ENCODE measurements at places on chromosomes 2 and 18.

DNA sequence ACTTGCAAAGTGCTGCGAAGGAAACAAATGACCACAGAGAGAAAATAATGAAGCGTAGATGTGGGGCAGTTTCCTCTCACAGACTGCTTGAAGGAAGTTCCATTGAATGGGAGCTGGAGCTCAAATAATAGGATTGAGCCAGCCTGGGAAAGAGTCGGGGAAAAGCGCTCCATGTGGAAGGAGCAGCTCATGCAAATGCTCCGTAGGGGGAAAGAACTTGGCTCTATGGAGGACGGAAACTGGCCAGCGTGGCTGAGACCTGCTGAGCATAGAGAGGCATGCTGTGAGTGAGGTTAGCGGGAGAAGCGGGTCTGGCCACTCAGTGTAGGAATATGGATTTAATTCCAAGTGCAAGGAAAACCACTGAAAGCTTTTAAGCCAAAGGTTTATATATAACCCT is 28.6 kb upstream of the VIT start:
- no peak for DNase-seq

DNA sequence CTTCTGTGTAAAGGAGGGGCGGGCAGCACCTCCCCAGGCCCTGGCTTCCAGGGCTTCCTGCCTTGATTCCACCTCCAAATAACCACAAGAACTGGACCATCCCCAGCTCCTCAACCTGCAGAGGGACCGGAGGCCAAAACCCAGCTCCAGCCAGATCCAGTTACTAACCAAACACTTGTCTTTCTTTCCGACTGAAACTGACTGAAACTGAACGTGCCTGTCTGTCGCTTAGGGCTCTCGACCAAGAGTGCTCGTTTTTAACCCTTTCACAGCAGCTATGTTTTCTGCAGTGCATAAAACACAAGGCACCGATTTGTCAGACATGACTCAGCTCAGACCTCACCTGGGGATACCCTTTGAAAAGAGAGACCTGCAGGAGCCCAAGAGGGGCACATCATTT is 249.9 kb upstream of the SIX2 start:
- DNase-seq: peak; percentile 95

GRCh38 chr18:2529154-2529553 is 42.2 kb downstream of the METTL4 start:
- no peak for DNase-seq

DNA sequence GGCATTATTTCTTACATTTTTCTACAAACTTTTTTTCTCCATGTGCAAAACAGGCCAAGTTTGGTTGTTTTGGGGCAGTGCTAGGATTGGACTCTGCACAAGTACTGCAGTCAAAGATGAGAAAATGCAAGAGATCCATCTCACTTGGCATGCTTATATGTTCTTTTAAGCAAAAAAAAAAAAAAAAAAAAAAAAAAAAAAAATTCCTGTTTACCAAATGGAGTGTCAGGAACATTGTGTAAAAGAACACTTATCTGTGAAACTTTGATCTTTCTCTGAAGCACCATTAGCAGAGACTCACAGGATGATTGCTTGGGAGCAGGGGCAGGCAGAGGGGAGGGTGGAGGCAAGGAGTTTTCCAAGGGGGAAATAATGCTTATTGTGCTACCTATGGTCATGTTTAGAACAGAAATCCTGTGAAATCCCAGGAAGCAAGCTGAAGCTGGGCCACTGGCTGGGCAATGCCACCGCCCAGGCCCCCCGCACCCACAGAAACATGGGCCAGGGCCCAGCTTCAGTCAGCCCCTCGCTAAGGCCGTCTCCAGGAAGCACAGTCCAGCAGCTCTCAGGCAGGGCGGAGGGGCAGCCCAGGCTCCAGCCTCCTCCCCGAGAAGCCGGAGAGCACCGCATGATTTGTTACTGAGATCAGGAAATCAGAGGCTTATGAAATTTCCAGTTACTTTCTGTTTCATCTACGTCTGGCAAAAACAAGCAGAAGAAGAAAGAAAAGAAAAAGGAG is 229.4 kb downstream of the ZNF516 start:
- DNase-seq: no peak

DNA sequence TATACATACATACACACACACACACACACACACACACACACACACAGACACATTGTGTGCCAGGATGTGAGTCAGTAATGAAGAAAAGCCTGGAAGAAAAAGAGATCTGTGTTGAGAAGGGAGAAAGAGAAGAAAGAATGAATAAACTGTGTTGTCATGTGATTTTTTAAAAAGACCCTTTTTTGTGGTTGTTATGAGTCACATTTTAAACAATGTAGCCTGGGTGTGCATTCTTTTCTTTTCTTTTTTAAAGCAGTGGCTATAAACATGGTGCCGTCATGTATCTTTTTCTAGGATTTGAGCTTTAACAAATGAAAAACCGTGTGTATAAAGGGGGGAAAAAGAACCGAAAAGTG is 87.2 kb downstream of the NRP2 start:
- no peak for DNase-seq

- no peak for DNase-seq
These were observed 97.2 kb downstream of the KLHL29 start for GRCh38 chr2:23482188-23482587.

- DNase-seq: no peak
These were observed 179.1 kb downstream of the ZFP36L2 start for GRCh38 chr2:43047187-43047780.

- DNase-seq: no peak
These were observed 81.0 kb downstream of the ALPK2 start for GRCh38 chr18:58547864-58548263.

GRCh38 chr2:46580416-46580815 is 101.1 kb downstream of the TMEM247 start:
- no peak for DNase-seq

GRCh38 chr2:175880-176820 is 87.7 kb downstream of the SH3YL1 start:
- DNase-seq: no peak

DNA sequence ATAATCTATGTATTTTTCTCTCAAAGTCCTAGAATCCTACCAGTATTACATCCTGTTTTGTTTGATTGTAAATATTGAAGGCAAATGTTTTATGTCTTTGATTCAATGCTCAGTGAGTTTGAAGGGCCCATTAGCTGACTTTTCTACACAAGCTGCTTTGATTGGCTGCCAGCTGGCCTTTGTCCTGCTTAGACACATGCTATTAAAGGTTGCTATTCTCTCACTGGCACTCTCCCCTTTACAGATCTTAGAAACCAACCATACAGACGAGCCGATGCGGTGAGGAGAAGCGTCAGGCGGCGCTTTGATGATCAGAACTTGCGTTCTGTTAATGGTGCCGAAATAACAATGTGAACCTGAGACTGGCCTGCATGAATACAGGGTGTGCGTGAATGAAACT is 69.7 kb downstream of the PRPF40A start:
- DNase-seq: peak; percentile 39

DNA sequence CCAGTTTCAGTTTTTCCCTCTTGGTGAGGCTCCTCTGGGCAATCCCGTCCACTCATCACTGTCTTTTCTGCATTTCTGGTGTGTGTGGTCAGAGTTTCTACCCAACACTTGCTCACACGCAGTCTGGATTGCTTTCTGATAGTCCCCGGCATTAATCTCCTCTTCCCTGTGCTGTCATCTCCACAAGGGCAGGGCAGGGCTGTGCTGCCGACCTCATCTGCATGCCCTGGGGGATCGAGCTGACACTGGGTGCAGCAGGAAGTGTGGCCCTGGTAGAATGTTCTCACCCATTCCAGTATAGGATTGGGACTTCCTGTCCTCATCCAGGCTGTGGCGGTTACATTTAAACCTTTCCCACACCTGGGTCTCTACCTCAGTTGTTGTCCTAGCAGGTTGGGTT is 80.0 kb upstream of the FAM136A start:
- no peak for DNase-seq

DNA sequence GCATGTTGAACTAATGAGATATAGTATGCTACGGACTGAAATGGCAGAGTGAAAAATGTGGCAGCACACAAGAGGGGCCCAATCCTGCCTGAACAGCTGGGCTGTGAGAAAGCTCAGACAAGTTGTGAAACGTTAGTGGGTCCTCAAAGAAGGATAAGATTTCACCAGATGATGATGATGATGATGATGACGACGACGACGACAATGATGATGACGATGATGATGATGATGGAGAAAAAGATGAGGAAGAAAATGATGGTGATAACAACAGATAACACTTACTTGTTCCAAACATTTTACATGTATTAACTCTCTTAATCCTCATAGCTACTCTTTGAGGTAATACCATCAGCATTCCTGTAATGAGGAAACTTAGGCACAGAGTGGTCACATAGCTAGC is 94.2 kb downstream of the WDPCP start:
- no peak for DNase-seq

DNA sequence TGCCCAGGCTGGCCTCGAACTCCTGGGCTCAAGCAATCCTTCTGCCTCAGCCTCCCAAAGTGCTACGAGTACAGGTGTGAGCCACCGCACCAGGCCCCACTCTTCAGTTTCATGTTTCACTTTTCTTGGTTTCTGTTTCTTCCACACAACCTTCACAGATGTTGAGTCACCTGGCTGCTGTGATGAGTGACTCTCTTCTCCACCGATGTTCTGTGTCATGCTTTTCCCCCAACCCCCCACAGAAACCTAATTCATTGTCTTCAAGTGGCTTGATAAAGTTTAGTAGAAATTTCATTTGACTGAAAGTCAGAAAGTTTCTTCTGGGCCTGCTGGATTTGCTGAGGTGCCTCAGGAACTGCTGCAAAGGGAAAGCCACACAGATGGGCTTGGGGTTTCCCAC is 78.5 kb downstream of the SPHKAP start:
- no peak for DNase-seq

- no peak for DNase-seq
These were observed 24.0 kb upstream of the SNORC start for GRCh38 chr2:232846055-232846454.

GRCh38 chr18:40036861-40037260 is 1918.2 kb upstream of the PIK3C3 start:
- DNase-seq: no peak

DNA sequence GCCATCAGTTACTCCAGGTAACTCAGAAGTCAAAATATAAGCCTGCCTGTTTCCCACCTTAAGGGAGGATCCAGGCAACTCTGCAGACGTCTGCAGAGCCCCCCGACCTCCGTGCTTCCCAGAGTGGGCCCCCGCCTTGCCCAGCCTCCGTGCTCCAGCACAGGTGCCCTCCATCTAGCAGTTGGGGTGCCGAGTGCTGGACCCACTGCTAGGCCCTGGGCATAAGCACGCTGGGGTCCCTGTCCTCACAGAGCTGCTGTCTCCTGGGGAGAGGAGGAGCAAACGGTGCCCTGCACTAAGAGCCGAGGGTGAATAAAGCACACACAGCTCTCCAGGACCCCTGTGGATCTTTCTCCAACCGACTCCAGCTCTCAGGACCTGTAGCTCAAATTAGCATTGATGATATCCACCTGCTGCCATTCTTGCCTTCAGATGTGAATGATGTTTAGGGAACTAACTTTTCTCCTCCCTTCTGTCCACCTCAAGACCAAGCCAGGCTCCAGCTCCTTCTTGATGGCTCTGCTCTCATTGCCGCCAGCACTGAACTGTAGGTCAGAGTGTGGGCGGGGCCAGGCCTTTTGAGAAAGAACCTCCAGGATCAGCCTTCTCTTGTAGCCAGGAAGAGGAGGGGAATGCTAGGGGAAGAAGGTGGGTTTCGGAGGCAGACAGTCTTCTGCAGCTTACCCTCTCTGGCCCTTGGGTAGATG is 121.2 kb downstream of the SMAD7 start:
- peak; percentile 74 for DNase-seq

- DNase-seq: no peak
These were observed 50.6 kb upstream of the GPC1 start for GRCh38 chr2:240384711-240385450.

DNA sequence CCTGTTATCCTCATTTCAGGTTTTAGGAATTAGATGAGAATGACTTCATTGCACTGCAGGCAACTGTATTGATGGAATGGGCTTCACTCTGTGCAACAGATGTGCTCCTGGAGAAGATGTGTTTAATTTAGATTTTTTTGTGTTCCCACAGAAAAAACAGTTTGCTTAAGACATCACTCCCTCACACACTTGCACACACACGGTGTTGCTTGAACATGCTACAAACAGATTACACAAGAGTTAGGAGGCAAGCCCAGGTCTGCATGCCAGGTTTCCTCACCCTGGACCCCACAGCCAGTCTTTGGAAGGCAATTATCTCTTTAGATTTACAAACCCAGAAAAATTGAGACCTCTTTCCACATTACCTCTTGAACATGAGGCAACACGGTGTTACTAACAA is 93.7 kb upstream of the KLHL29 start:
- no peak for DNase-seq
